ENCODE measurements at places on chromosomes 11 and 22.
A peak's percentile ranks its signal among the peaks of the same experiment; 100 is the strongest.

DNA sequence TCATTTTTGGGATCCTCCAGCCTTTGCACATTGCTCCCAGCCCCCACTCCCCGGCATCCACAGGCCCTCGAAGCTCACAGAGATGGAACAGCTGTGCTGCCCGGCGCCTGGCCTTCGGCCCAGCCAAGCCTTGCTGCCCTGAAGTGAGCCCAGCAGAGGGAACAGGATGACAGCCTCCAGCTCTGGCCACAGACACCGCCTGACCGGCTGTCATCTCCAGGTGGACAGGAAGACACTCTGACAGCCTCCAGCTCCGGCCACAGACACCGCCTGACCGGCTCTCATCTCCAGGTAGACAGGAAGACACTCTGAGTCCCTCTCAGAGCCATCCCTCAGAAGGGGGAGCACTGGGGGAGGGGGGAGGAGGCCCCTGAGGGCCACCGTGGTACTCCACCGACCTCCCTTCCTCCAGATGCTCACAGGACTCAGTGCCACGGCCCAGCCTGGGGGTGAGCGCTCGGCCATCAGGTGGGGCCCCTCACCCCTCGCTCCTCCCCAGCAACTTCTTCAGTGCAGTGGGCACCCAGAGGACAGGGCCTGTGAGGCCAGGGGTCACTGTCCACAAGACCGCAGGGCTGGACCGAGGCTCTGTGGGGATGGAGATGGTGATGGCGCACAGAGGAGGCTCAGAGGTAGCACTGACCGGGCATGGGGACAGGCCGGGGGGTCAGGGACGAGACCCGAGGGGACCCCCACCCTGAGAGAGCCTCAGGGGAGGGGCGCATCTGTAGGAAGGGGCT lies 58.6 kb downstream of the BRD1 start:
- DNase-seq = no peak

GRCh38 chr22:46297151-46297812 lies 612 bp downstream of the GTSE1 start:
- DNase-seq = no peak

DNA sequence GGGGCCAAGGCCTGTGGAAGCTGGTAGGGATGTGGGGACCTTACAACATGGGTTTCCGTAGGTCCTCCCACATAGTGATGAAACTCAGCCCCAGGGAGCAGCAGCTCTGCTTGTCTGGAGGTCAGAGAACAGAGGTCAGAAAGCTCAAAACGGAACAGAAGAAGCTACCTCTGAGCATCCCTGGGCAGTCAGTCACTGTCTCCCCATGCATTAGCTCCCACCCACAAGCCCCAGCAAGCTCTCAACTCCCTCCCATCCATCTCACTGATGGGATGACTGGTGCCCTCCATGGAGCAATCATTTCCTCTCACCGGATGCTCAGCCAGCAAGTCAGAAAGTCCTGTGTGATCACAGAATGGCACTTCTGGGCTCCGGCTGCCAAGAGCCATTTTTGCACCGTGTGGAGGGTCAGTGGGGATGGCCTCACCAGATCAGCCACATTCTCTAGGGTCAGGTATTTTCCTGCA lies 1.9 kb downstream of the TPP1 start:
- DNase-seq = no peak

- no peak for DNase-seq
Observed at GRCh38 chr11:45664376-45665205, 831 bp downstream of the CHST1 start.

- no peak for DNase-seq
Observed at GRCh38 chr11:102806296-102806695, 8.3 kb upstream of the MMP1 start.

- peak; percentile 72 for DNase-seq
Observed at GRCh38 chr11:66386171-66387069, 14.9 kb upstream of the SLC29A2 start.

DNA sequence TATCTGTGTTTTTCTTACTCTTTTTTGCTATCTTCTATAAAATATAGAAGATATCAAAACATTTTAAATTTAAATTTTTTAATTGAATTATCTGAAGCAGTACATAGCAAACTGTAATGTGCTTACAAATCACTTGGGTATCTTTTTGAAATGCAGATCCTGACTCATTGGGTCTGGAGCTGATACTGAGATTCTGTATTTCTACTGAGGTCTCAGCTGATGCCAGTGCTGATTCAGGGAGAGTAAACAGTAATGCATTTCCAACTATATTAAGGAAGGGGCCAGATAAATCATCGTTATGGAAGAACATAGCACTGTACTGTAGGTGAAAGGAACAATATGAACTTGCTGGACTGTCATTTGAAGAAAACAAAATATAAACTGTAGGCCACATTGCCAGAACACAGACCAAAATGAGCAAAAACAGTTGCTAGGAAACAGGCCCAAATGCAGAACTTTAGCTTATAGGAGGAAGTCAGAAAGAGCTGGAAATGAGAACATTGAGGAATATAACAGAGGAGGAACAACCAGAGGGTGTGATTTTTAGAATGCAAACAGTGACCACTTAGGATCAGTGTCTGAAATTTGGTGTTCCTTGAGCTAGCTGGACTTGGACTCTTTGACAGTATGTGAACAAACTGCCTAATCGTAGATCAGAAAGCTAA lies 3.3 kb downstream of the ARL14EP start:
- no peak for DNase-seq

DNA sequence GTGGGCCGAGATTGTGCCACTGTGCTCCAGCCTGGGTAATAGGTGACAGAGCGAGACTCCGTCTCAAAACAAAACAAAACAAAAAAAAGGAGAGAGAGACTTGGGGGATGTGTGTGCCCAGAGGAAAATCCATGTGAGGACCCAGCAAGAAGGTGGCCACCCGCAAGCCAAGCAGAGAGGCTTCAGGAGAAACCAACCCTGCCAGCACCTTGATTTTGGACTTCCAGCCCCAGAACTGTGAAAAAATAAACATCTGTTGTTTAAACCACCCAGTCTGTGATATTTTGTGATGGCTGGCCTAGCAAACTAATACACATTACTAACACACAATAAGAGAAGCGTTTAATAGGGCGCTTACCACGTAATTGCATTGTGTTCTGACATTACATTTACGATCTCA lies 21.2 kb downstream of the TXN2 start:
- DNase-seq = no peak

DNA sequence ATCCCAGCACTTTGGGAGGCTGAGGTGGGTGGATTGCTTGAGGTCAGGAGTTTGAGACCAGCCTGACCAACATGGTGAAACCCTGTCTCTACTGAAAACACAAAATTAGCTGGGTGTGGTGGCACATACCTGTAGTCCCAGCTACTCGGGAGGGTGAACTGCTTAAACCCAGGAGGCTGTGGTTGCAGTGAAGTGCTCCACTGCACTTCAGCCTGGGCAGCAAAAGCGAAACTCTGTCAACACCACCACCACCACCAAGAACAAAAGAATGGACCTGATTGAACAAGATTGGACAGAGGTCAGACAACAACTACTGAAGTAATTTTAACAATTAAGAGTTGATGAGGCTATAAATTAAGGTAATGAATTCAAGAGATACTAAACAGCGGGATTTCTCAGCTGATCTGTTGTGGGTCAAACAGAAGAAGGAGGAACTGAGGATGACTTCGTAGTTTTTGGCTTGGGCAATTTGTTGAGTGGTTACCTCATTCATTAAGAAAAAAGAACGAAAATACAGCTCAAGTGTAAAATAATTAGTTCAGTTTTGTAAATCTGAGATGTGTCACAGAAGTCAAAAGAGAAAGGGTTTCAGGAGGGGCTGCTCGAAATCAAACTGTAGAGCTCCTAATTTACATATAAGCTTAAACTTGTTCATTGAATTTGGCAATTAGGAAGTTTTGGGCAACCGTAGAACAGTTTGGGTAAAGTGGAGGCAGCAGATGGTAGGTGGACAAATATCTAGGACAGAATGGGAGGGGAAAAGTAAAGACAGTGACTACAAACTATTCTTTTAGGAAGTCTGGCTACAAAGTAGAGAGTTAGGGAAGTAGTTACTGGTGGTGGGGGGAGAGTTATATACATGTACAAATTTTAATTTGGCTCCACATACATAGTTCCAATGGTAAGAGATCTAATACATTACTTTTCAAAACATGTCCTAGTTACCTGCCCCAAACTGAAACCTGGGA lies 4.5 kb downstream of the IL18 start:
- DNase-seq = no peak

- DNase-seq = no peak
Observed at GRCh38 chr22:49021926-49022815, 805.5 kb downstream of the BRD1 start.

GRCh38 chr22:23124611-23125511 lies 16.9 kb downstream of the RSPH14 start:
- DNase-seq = no peak

Measured in NCI-H2029 treated with DMSO at 0.1 percent for 48 hours (cell line).